Nasal cavity respiratory epithelium epithelial cell of viscerocranial mucosa (primary cell): ENCODE measurements at places on chromosomes 4 and X. TPM values are rescaled to one million over a fixed set of nuclear protein-coding genes. Genes with fewer than 3 reads are reported as not detected.

The RRAGB gene
- 13.0 and 29.8 TPM in 2 replicates for total RNA-seq

The MEPE gene
- total RNA-seq, result not detected in 2 replicates

The CWH43 gene
- 10.0 and 39.3 TPM in 2 replicates for total RNA-seq

The EXOC1L gene
- not detected in 2 replicates for total RNA-seq

The PHKA2 gene
- 13.7 and 19.4 TPM in 2 replicates for total RNA-seq

The NIPAL1 gene
- 11.6 and 14.1 TPM in 2 replicates for total RNA-seq

The EOLA2 gene
- 31.4 and 36.6 TPM in 2 replicates for total RNA-seq

The CENPE gene
- 0.85 and 1.0 TPM in 2 replicates for total RNA-seq

The RHOXF2 gene
- not detected in 2 replicates for total RNA-seq

The CTAG2 gene
- total RNA-seq, result not detected in 2 replicates

The FAM47E gene
- 0.34 and 2.1 TPM in 2 replicates for total RNA-seq

The WDFY3 gene
- total RNA-seq, result 60.5 and 108 TPM in 2 replicates

The ZNF518B gene
- total RNA-seq, result 41.0 and 55.2 TPM in 2 replicates

The APBB2 gene
- total RNA-seq, result 34.6 and 41.4 TPM in 2 replicates

The AREG gene
- 576 and 714 TPM in 2 replicates for total RNA-seq

The CXorf65 gene
- total RNA-seq, result not detected in 2 replicates

The PPP2R2C gene
- total RNA-seq, result 2.7 and 17.4 TPM in 2 replicates

The OPHN1 gene
- total RNA-seq, result 7.5 and 7.9 TPM in 2 replicates

The GLOD5 gene
- total RNA-seq, result not detected in 2 replicates

The MTMR8 gene
- 0.68 and 1.1 TPM in 2 replicates for total RNA-seq

The ZNF81 gene
- 4.4 and 7.8 TPM in 2 replicates for total RNA-seq

The RUFY3 gene
- 40.0 and 63.1 TPM in 2 replicates for total RNA-seq

The RTL5 gene
- total RNA-seq, result under 0.01 and 0.50 TPM in 2 replicates

The NSG1 gene
- 5.1 and 15.3 TPM in 2 replicates for total RNA-seq

The ADH1C gene
- 0.21 TPM in 1 of 2 replicates, not detected in the other for total RNA-seq

The DCHS2 gene
- total RNA-seq, result under 0.01 and 0.07 TPM in 2 replicates

The EGFL6 gene
- total RNA-seq, result under 0.01 and 1.00 TPM in 2 replicates

The BEND2 gene
- not detected in 2 replicates for total RNA-seq

The PNMA3 gene
- under 0.01 TPM in 1 of 2 replicates, not detected in the other for total RNA-seq

The SHROOM2 gene
- 3.4 and 11.4 TPM in 2 replicates for total RNA-seq

The ADGRL3 gene
- total RNA-seq, result under 0.01 and 0.36 TPM in 2 replicates

The IL1RAPL2 gene
- under 0.01 TPM in 1 of 2 replicates, not detected in the other for total RNA-seq

The PTPN13 gene
- total RNA-seq, result 60.8 and 63.5 TPM in 2 replicates

The PRICKLE3 gene
- total RNA-seq, result 19.5 and 38.1 TPM in 2 replicates

The TLR2 gene
- total RNA-seq, result 2.1 and 35.6 TPM in 2 replicates

The TBC1D8B gene
- 3.4 and 5.9 TPM in 2 replicates for total RNA-seq

The FAM120C gene
- 1.7 and 2.5 TPM in 2 replicates for total RNA-seq

The ACE2 gene
- 0.34 and 1.5 TPM in 2 replicates for total RNA-seq

The STOX2 gene
- total RNA-seq, result 1.4 and 16.7 TPM in 2 replicates

The SLC34A2 gene
- total RNA-seq, result under 0.01 and 4.1 TPM in 2 replicates

The PLP2 gene
- 17.1 and 24.4 TPM in 2 replicates for total RNA-seq

The GALNTL6 gene
- under 0.01 TPM in 1 of 2 replicates, not detected in the other for total RNA-seq

The RPGR gene
- total RNA-seq, result 6.4 and 8.5 TPM in 2 replicates

The SYTL5 gene
- 0.34 and 4.6 TPM in 2 replicates for total RNA-seq

The SRPX gene
- total RNA-seq, result 3.8 and 30.5 TPM in 2 replicates

The XAGE1A gene
- not detected in 2 replicates for total RNA-seq

The RHOH gene
- not detected in 2 replicates for total RNA-seq

The PAGE2B gene
- total RNA-seq, result not detected in 2 replicates

The CRMP1 gene
- under 0.01 TPM in 1 of 2 replicates, not detected in the other for total RNA-seq

The GPR34 gene
- not detected in 2 replicates for total RNA-seq

The GAGE1 gene
- total RNA-seq, result not detected in 2 replicates

The CFI gene
- 2.5 TPM in 1 of 2 replicates, not detected in the other for total RNA-seq

The HHIP gene
- under 0.01 TPM in 2 replicates for total RNA-seq

The BEX2 gene
- 37.4 and 65.6 TPM in 2 replicates for total RNA-seq

The RAB40AL gene
- 0.57 TPM in 1 of 2 replicates, not detected in the other for total RNA-seq

The RRH gene
- under 0.01 and 0.07 TPM in 2 replicates for total RNA-seq

The DHRSX gene
- 18.5 and 23.6 TPM in 2 replicates for total RNA-seq

The MAPK10 gene
- total RNA-seq, result 5.1 and 7.9 TPM in 2 replicates

The CC2D2A gene
- 6.2 and 8.3 TPM in 2 replicates for total RNA-seq
